Liver (tissue), 10 donors: ENCODE measurements at places on chromosomes 6 and 20.

DNA sequence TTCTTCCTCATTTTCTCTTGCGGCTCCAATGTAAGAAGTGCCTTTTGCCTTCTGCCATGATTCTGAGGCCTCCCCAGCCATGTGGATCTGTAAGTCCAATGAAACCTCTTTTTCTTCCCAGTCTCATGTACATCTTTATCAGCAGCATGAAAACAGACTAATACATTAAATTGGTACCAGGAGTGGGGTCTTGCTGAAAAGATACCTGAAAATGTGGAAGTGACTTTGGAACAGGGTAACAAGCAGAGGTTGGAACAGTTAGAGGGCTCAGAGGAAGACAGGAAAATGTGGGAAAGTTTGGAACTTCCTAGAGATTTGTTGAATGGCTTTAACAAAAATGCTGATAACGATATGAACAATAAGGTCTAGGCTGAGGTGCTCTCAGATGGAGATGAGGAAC, 316.7 kb upstream of the HS3ST5 start:
- no peak for DNase-seq

DNA sequence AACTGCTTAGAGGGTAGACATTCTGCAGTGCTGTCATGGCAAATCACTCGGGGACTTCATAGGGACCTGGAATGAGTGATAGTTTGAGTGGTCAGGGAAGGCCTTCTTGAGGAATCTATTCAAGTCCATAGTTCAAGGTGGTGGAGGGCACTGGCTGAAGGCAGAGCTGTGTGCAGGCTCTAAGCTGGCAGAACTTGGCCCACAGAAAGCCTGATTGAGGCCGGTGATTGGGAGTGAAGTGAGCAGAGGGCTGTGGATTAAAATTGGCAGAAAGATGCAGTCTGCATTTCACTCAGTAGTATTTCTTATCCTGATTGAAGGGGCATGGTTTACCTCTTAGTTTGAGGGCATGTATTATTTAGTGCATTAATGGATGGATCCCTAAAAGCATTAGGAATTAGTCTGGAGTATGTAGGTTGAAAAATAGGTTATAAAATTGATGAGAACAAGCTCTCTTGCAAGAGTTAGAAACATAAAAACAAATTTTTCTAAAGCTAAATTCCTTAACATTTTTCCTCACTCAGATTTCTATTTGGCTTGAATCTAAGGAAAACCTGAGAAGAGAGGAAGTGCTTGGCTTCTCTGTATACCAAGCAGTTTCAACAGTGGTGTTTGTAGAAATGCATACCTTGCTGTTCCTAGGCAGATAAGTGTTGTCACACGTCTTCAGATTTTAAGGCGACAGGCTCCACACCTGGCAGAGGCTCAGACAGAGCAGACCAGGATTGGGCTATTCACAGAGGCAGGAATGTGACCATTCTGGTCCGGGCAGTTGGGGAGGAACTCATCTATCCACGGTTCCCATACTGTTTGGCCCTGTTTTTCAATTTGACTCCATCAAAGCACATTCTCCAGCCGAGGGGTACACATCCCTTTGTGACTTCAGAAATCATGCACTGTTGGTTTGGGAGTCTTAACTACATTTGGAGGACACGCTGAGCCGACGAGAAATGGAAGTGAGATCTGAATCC, 45.2 kb downstream of the UTRN start:
- DNase-seq, result no peak

GRCh38 chr6:111480988-111481822, 1.8 kb downstream of the REV3L start:
- DNase-seq, result no peak

- DNase-seq, result no peak
Observed at GRCh38 chr6:15349379-15349778, 103.5 kb downstream of the JARID2 start.

GRCh38 chr6:6333501-6333900, 13.0 kb upstream of the F13A1 start:
- DNase-seq, result no peak

GRCh38 chr20:51019656-51020592, 3.0 kb downstream of the KCNG1 start:
- DNase-seq, result no peak

- no peak for DNase-seq
Observed at GRCh38 chr20:45020236-45020886, 54.0 kb downstream of the STK4 start.

GRCh38 chr20:588476-588875, 21.6 kb downstream of the TCF15 start:
- no peak for DNase-seq

DNA sequence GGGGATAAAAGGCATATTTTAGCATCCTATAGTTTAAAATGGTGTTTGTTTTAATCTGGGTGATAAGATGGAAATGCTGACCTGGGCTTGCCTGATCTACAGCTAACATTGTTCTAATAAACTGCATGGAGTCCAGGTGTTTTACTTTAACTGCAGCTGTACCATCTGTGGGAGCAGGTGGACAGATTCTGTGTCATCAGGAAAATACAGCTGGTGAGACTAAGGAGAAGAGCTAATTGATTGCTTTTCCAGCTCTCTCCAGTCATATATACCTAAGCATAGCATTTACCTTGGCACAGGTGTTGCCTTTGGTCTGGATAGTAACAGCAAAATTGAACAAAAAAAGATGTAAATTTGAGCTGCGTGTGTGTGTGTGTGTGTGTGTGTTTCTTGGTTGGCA, 31.6 kb downstream of the CBFA2T2 start:
- no peak for DNase-seq

GRCh38 chr6:30656513-30656912, 9.6 kb downstream of the C6orf136 start:
- DNase-seq, result no peak

DNA sequence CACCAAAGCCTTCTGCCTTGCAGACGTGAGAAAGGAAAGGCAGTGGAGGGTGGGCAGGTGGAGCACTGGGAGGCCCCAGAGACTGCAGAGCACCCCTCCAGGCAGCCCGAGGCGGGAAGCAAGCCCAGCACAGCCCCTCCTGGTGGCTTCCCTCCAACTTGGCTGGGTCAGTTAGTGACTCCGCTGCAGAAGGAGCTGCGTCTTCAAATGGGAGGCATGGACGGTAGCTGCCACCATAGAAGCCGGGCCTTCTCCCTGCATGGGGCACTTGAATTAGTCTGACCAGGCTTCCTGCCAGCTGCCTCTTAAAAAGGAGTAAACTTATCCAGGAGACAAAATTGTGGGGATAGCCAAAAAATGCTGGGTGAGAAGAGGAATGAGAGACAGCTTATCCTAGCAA, 88.0 kb upstream of the RPS6KA2 start:
- DNase-seq, result no peak

DNA sequence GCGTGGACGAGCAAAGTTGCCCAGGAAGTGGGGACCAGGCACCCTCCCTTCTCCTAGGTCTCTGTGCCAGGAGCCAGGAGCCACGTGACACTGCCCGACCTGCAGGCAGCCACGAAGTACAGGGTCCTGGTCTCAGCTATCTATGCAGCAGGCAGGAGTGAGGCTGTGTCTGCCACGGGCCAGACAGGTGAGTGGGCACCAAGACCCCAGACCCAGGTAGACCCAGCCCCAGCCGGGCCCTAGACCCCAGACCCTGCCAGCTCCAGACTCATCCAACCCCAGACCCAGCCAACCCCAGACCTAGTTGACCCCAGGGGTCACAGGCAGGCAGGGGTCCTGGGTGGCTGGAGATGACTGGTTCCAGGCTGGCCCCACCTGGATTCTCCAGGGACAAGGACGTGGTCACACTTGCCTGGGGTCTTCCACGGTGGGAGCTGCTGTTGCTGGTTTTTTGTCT, 21.1 kb downstream of the COL20A1 start:
- no peak for DNase-seq

- no peak for DNase-seq
Observed at GRCh38 chr6:36133912-36134311, 3.6 kb downstream of the MAPK13 start.

DNA sequence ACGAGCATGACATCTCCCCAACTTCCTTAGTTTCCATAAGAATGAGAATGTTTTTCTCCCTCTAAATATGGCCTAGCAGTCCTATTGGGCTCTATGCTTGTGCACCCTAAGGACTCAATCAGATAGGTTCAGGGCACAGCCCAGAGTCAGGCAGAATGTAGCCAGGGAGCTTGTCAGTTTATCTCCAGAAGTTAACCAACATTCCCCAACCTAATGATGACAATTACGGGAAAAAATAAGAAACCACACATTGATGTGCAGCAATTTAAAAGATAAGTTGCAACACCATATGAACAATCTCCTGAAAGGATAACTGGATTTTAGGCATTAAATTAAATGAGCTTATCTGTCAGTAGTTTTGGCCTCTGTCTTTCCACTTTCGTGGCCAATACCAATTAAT, 71.1 kb downstream of the HDDC2 start:
- no peak for DNase-seq

- DNase-seq, result no peak
Observed at GRCh38 chr6:166563805-166564204, 22.7 kb downstream of the RAMACL start.

- DNase-seq, result no peak
Observed at GRCh38 chr20:7667194-7667593, 273.1 kb downstream of the HAO1 start.

DNA sequence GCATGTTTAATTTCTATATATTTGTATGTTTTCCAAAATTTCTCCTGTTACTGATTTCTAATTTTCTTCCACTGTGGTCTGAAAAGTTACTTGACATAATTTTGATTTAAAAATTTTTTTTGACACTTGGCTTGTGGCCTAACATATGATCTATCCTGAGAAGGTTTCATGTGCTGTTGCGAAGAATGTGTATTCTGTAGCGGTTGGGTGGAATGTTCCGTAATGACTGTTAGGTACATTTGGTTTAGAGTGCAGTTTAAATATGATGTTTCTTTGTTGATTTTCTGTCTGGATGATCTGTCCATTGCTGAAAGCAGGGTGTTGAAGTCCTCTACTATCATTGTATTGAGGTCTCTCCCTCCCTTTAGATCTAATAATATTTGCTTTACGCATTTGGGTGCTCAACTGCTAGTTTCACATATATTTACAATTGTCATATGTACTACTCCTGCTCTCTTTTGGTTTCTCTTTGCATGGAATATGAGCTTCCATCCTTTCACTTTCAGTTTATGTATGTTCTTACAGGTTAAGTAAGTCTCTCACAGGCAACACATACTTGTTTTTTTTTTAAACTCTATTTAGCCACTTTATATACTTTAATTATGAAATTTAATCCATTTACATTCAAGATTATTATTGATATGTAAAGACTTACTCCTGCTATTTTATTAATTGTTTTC, 19.5 kb upstream of the EDN1 start:
- DNase-seq, result no peak

GRCh38 chr6:5950361-5950785, 56.4 kb downstream of the NRN1 start:
- DNase-seq, result no peak

- no peak for DNase-seq
Observed at GRCh38 chr6:35911871-35912653, 8.8 kb downstream of the SRPK1 start.

- DNase-seq, result no peak
Observed at GRCh38 chr6:13278164-13278563, 50.2 kb downstream of the TBC1D7 start.

DNA sequence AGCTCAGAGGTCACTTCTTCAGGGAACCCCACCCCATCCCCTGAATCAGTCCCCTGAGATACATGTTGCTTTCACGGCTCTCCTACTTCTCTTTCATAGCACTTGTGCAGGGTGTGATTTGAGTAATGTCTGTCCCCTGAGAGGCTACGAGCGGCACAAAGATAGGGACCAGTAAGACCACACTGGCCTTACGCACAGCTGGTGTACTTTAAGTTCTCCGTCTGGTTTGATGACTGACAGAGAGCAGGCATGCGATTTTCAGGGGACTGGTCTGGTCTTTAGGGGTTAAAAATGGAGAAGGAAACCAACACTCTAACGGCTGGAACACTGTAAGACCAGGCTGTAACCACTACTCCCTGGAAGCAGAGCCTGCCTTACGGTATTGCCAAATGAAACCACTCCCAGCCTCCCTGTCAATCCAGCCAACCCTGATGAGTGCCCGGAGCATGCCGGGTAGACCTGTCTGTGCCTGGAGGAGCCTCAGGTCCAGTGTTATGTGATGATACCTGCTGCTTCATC, 47.1 kb downstream of the ELMO2 start:
- DNase-seq, result no peak

DNA sequence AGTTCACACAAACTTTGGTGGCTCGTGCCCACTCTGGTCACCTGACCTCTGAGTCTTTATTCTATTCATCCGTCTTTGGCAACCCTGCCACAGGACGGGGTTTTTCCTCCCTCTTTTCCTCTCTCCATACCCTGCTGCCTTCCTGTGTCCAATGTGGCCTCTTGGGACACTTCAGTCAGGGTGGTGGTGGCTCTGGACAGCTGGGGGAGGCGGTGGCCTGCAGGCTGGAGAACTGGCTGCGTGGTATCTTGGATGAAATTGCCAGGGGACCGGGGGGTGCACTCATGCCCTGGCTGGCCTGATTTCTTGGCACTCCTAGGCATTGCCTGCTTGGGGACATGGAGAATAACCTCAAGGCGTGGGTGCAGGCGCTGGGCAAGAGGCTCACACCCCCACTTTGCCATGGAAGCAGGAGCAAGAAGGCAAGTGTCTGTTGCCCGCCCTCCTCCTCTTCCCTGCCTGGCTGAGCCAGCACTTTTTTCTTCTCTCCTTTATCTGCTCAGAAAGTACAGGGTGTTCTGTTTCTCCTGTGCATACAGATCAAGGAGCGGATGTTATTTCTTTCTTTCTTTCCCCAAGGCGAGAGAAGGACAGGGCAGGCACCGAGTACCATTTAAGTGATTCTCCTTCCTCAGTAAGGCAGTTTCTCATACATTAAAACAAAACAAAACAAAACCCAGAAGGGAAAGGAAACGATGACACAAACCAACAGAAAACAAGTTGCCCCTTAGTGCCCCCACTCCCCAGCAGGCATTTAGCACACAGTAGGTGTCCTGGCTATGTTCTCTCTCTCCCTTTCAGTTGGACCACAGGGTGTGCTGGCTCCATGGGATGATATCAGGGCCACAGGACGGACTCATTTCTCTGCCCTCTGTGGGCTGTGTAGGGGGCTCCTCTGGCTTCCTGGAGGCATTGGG, 155.5 kb upstream of the RNF24 start:
- DNase-seq, result no peak

DNA sequence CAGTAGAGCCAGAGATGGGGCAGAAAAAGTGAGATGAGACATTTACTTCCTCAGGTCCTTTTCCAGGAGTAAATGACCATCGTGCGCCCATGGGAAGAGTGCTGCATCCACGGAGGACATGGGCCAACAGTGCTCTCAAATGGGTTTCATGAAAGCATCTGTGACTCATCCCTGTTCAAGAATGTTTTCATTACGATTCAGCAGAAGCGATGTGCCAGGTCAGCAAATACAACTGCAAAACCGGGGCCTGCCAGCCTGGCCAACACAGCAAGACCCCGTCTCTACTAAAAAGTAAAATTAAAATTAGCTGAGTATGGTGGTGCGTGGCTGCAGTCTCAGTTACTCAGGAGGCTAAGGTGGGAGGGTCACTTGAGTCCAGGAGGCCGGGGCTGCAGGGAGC, 125.1 kb downstream of the LY86 start:
- DNase-seq, result no peak

DNA sequence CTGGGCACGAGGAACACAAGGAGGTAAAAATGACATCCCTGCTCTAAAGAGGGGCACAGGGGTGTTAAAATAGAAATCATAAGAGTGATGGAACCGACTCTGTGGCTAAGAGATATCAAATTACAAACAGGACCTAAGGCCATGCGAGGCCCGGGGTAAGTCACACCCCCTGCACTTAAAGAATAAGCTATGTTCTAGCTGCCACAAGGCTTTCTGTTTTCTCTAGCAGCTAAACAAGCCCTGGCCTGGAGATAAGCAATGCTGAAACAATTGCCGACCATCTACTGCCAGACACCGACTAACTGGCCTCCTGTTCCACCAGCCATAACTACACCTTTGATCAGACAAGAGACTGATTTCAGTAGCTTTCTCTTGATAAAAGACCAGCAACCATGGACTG, 32.4 kb downstream of the MDGA1 start:
- DNase-seq, result no peak
